ENCODE measurements at places on chromosomes 13 and 19.

DNA sequence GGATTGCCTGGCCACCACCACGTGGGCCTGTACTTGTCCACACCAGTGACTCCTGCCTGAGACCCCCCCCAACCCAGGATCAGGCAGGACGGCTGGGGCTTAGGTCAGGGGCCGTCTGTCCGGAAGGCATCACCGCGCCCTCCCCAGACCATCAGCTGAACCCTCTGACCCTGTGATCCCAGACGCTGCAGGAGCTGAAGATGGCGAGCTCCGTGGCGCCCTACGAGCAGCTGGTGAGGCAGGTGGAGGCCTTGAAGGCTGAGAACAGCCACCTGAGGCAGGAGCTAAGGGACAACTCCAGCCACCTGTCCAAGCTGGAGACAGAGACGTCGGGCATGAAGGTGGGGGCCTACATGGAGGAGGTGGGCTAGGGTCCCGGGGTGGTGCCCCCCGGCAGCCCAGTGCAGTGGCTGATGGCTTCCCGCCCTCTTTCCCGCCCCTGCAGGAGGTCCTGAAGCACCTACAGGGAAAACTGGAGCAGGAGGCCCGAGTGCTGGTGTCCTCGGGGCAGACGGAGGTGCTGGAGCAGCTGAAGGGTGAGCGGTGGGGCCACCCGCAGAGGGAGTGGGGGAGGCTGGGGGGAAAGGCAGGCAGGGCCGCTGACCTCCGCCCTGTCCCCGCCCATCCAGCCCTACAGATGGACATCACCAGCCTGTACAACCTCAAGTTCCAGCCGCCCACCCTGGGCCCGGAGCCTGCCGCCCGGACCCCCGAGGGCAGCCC, 3.0 kb downstream of the APC2 start:
- no peak for DNase-seq

DNA sequence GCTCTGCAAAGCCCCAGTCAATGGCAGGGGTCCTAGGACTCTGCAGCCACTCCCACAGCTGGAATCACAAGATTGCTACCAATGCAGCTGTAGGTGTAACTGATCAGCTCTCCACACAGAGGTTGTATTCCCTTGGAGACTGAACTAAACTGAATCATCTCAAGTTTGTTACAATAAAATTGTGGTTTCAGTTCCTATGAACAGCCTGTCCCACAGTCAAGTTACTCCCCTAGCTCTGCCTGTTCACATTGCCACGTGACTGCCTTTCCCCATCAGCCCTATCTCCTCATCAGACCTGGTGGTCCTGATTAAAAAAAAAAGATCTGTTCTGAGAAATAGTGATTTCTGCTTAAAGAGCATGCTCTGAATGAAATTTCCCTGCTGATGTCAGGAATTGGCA, 287.9 kb upstream of the NBEA start:
- peak; percentile 13 for DNase-seq

DNA sequence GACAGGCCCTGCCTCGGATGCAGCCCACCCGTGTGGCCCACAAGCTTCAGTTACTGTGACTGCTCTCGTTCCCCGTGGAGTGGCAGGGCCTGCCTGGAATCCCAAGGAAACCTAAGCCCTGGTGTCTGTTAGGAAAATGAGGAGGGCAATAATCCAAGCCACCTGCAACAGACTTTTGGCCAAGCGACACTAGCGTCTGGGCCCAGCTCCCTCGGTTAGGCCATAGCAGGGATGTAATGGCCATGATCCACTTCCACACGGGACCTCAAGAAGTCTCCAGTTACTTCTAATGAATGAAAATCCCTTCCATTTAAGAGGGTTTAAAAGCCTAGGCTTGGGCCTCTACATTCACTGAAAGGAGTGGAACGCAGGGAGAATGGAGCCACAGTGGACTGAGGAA, 8.9 kb downstream of the ZC3H4 start:
- DNase-seq, result no peak

DNA sequence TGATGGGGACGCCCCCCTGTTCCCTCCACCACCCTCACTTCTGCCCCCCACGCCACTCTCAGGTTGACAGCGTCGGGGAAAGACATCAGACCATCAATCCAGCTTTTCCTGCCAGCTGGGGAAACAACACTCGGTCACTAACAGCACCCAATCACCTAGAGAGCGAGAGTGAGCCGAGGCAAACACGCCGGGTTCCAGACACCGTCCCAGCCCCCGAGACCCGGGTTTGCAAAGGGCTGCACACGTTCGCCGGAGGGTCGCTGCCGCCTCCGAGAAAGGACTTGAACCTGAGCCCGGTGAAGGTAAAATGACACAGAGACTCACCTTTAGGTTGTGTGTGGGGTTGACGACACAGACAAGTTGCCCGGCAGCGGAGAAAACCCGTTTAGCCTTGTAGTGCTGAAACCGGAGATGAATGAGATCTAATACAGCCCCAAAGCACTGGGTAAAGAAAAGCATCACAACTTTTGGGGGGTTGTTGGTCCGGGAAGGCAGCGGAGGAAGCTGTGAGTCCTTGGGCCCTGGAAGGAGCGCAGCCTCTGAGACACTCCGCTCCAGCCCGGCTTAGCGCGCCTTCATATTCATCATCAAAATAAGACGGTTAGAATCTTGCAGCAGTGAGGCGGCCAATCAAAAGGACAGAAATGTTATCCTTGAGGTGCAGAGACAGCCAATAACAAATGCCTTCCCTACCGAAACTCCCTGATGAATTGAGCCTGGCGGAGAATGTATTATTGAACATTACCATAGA, at the start of gene SIAH3:
Gene SIAH3, minus strand, starts transcription at position 583 of the 751 bp plus-strand sequence. Its CDS starts 124 bp downstream, at position 459.
- no peak for DNase-seq

- DNase-seq, result no peak
Observed at GRCh38 chr13:20241593-20241992, 9.5 kb upstream of the GJB6 start.

DNA sequence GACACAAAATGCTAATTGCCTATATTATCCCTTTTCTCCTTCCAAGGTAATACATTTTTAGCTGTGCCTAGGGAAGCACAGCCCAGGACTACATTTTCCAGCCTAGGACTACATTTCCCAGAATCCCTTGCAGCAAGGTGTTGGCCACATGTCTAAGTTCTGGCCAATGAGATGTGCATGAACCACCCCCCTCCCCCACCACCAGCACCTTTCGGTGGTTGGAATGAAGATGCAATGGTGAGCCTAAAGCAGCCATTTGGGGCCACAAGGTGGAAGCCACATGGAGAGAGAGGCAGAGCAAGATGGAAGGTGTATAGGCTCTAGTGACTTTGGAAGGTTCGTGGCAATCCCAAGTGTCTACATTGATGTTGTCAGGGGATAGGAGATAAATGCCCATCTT, 16.2 kb downstream of the UNC13A start:
- peak; percentile 16 for DNase-seq

- no peak for DNase-seq
Observed at GRCh38 chr19:34104096-34104495, 68.2 kb upstream of the LSM14A start.

DNA sequence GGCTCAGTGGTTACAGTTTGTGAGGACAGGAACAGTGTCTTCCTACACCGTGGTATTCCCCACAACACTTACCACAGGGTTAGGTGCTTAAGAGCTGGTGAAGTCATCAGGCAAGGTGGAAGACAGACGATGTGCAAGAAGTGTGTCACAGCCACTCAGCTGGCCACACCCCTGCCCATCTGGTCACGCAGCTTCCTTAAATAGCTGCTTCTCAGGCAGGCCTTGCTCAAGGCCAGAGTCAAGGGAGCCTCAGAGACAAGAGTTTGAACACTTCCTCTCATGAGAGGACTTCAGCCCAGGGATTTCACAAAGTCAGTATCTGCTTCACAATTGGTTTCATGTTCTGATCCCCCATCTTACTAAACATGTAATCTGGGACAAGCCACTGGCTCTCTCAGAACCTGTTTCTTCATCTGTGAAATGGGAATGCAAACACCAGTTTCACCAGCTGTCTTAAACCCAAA, 80.3 kb upstream of the FRY start:
- peak; percentile 74 for DNase-seq
